Left cardiac atrium (tissue), 4 donors: ENCODE measurements at places on chromosomes 3 and 15.

DNA sequence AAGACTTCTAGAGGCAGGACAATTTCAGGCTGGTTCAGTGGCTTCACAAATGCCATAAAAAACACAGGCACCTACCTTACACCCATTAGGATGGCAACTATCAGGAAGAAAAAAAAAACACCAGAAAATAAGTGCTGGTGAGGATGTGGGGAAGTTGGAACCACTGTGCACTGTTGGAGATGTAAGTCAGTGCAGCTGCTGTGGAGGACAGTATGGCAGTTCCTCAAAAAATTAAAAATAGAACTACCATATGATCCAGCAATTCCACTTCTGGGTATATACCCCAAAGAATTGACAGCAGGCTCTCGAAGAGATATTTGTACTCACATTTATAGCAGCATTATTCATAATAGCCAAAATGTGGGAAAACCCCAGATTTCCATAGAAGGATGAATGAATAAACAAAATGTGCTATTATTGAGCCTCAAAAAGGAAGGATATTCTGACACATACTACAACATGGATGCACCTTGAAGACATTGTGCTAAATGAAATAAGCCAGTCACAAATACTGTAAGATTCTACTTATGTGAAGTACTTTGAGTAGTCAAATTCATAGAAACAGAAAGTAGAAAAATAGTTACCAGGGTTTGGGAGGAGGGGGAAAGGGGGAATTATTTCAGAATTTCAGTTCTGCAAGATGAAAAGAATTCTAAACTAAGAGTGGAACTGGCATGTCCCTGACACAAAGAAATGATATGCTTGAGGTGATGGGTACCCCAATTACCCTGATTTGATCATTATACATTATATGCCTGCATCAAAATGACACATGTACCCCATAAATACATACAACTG, 40.9 kb downstream of the NR1D2 start:
- DNase-seq, result no peak

DNA sequence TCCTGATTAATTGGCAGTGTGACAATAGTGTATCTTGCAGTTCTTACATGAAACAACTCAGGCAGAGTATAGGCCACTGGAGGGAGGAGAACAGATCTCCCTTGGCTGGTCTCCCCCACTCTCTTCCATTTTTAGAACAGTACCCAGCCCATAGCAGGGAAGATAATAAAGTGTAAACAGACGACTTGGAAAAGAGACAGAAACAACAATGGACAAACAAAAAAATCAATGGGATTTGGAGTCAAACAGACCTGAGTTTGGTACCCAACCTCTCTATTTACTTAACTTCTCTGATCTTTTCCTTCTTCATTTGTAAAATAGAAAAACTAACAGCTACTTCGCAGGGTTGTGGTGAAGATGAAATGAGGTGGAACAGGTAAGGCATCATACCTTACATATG, 58.7 kb upstream of the SNTN start:
- no peak for DNase-seq

DNA sequence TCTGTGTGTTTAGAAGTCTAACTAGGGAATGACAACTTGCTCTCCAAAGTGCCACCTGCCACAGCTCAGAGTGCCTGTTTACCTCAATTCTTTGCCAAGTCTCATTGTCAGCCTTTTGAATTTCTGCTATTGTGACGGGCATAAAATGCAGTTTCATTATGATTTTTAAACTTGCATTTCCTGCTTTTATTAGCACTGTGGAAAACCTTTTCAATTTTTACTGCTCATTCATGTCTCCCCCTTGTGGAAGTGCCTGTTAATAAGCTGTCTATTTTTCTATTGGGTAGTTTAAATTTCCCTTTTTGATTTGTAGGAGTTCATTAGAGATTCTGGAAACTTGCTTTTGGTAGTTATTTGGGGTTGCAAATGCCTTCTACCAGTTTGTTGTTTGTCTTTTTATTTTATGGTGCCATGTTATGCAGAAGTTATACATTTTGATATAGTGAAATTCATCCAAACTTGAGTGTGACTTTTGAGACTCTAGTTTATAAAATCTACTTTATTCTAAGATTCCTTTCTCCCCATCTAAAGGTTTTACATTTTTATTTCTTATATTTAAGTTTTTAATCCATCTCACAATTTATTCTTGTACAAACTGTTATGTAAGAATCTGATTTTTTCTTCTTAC, 53.9 kb upstream of the FRMD4B start:
- DNase-seq, result no peak

- DNase-seq, result no peak
These were observed 247.7 kb downstream of the IL20RB start for GRCh38 chr3:137205394-137206045.

GRCh38 chr3:16198427-16198826, 23.9 kb downstream of the GALNT15 start:
- no peak for DNase-seq

- DNase-seq, result no peak
These were observed 237.6 kb downstream of the RAP2B start for GRCh38 chr3:153399636-153400035.

- DNase-seq, result no peak
These were observed 58.3 kb downstream of the LARS2 start for GRCh38 chr3:45446706-45447105.

DNA sequence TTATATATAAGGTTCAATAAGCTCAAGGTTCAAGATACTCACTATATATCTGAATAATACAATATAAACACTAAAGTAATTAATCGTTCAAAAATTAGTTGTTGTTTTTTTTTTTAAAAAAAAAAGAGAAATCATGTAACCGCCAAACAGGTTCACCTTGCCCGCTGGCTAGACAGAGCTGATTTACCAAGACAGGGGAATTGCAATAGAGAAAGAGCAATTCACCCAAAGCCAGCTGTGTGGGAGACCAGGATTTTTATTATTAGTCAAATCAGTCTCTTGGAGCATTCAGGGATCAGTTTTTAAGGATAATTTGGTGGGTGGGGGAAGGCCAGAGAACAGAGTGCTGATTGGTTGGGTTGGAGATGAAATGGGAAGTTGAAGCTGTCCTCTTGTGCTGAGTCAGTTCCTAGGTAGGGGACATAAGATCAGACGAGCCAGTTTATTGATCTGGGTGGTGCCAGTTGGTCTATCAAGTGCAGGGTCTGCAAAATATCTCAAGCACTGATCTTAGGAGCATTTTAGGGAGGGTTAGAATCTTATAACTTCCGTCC, 7.9 kb downstream of the HIGD1A start:
- DNase-seq, result no peak

GRCh38 chr3:107347751-107348150, 29.5 kb upstream of the CCDC54 start:
- no peak for DNase-seq

GRCh38 chr15:20645956-20646355, 104.4 kb upstream of the GOLGA6L6 start:
- DNase-seq, result peak; percentile 35

GRCh38 chr15:78243058-78243457, 8.7 kb upstream of the ACSBG1 start:
- no peak for DNase-seq

DNA sequence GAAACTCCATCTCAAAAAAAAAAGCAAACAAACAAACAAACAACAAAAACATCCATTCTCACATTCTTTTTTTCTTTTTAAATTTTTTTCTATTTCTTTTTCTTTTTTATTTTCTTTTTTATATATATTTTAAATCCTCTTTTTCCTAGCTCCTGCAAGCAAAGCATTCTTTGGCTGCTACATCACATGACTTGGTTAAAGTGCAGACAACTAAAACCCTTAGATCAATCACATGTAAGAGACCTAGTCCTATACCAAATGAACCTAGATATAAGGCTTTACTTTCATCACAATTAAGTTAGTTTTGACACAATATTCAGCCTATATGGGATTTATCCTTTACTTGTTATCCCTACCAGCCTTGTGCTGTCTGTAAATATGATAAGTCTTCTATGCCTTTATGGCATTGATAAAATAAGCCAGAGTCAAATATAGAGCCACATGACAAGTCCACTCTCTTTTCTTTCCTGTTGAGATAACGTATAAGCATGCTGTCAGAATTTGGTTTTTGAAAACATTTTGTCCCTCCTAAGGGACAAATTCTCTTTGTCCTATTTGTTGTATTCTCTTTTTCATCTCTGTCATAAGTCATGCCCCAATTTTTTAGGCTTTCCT, 11.3 kb downstream of the UBR1 start:
- DNase-seq, result no peak

DNA sequence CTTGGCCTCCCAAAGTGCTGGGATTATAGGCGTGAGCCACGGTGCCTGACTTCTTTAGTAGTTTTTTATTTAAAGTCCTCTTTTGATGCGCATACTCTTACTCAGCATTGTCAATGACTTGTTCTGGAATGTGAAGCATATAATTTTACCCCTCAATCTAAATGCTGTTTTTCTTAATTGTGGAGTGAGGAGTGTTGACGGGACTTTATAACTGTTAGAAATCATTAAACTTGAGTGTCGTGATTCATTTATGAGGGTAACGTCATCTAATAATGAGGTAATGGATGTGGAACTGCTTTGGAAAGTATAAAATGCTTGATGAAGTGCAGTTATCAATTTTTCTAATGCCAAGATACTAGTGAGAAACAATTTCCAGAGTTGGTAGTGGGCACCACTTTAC, 48.3 kb downstream of the PLS1 start:
- DNase-seq, result no peak

DNA sequence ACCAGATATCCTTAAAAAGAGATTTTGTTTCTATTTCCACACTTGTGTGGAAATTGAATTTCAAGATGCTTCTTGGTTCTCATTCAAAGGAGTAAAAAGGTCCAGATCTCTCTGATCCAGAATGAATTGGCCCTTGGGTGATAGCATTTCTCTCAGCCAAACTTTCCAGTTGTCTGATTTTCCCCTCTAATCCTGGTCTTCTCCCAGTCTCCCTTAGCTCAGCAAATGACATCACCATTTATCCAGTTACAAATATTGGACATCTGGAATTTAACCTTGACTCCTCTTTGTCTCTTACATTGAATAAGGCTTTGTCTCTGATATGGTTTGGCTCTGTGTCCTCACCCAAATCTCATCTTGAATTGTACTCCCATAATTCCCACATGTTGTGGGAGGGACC, 10.2 kb upstream of the FGF7 start:
- no peak for DNase-seq

DNA sequence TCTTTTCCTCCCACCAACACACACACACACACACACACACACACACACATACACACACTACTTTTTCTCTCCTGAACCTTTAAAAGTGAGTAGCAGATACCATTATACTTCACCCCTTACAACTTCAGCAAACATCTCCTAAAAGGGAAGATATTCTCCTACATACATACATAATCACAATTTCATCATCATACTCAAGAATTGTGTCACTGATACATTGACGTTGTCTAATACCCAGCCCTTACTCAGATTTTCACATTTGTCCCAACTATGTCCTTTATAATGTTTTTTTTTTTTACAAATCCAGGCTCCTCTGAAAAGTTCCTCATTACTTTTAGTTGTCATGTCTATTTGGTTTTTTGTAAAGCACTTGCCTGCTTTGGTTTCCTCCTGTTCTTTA, 18.5 kb downstream of the ABHD6 start:
- DNase-seq, result no peak

GRCh38 chr3:67384760-67385397, 269.5 kb downstream of the SUCLG2 start:
- DNase-seq, result peak; percentile 22

DNA sequence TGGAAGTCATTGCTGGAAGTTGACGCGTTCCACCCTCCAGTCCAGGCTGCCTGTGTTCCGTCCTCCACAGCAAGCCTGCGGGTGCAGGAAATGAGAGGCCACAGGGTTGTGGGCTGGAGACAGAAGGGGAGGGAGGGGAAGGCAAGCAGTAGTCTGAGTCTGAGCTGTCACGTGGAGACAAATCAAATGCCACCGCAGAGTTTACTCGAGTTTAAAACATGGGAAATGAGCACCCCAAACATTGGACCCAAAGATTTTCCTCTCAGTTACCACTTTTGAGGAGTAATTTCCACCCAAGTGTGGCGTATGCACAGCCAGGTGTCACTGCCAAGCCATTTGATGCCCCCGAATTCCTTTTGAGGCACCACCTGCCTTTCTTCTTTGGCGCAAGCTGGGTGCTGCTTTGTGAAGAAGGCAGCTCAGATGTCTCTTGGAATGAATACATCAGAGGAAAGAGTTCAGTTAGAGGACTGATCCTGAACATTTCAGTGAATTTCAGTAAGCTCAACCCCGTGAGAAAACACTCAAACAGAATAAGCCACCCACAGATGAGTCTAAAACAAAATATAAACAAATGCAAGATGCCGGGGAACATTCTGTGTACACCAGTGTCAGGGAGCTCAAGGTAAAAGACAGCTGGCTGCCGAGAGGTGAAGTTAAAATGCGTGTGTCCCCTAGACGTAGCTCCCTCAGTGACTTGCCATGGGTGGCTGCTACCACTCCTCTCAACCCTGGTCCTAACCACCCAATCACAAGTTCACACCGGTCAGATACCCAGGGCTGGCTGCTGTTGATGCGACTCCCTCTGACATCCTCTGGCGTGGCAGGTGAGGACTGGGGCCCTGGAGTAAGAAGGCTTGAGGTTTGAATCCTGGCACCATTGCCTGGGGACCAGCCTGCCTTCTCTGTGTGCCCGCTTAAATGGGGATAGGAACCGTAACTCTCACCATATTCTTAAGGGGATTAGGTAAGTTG, 203.8 kb downstream of the UACA start:
- peak; percentile 57 for DNase-seq

DNA sequence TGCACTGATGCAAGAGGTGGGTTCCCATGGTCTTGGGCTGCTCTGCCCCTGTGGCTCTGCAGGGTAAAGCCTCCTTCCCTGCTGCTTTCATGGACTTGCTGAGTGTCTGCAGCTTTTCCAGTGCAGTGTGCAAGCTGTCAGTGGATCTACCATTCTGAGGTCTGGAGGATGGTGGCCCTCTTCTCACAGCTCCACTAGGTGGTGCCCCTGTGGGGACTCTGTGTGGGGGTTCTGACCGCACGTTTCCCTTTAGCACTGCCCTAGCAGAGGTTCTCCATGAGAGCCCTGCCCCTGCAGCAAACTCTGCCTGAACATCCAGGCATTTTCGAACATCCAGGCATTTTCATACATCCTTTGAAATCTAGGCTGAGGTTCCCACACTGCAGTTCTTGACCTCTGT, 329.8 kb upstream of the NAALADL2 start:
- no peak for DNase-seq

DNA sequence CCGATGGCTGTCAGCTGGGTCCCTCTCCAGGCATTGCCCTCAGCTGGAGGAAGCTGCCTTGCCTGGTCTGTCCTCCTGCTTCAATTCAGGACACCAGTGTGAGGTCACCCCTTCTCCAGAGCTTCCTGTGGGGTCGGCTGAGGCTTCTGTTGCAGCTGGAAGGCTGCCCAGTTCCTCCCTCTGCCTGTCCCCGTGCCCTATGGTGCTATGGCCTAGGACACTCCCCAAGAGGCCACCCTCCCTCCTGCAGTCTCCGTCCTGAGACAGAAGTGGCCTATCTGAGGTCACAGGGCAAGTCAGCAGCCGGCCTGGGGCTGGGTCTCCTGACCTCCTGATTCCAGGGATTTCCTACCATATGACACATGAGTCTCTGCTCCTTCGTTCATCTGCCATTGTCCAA, 57.9 kb downstream of the RASGRF1 start:
- no peak for DNase-seq

GRCh38 chr3:170765419-170766078, 104.4 kb downstream of the RPL22L1 start:
- no peak for DNase-seq
